Hematopoietic multipotent progenitor cell (in vitro differentiated cells): ENCODE measurements at places on chromosomes 7 and 10. TPM values are rescaled to one million over a fixed set of nuclear protein-coding genes. Genes with fewer than 3 reads are reported as not detected.
A peak's percentile ranks its signal among the peaks of the same experiment; 100 is the strongest.

INA gene
- total RNA-seq: not detected

PGAM2 gene
- total RNA-seq: 0.81 TPM

MRPS17 gene
- total RNA-seq: 11.8 TPM

CCL24 gene
- total RNA-seq: not detected

ANKRD2 gene
- total RNA-seq: not detected

INPP5A gene
- total RNA-seq: 15.9 TPM

GRCh38 chr7:50303335-50304128 lies 984 bp upstream of the IKZF1 start:
- DNase-seq: peak; percentile 51

DNA sequence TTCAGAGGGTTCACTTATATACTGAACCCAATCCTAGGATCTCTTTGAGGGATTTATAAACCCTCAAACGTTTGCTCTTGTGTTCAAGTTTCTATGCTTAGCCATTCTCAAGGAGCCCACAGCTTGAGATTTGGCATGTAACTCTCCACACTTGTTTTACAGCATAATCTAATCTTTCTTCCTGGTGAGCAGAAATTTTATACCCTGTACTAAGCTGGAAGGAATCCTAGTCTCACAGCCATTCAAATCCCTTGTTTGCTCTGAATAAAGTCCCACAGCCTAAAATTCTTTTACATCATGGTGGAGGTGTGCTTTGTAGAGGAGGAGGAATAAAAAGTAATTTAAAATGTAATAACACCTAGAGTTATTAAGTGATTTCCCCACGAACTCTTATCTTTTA lies 5.3 kb upstream of the AGR2 start:
- DNase-seq: no peak

DNA sequence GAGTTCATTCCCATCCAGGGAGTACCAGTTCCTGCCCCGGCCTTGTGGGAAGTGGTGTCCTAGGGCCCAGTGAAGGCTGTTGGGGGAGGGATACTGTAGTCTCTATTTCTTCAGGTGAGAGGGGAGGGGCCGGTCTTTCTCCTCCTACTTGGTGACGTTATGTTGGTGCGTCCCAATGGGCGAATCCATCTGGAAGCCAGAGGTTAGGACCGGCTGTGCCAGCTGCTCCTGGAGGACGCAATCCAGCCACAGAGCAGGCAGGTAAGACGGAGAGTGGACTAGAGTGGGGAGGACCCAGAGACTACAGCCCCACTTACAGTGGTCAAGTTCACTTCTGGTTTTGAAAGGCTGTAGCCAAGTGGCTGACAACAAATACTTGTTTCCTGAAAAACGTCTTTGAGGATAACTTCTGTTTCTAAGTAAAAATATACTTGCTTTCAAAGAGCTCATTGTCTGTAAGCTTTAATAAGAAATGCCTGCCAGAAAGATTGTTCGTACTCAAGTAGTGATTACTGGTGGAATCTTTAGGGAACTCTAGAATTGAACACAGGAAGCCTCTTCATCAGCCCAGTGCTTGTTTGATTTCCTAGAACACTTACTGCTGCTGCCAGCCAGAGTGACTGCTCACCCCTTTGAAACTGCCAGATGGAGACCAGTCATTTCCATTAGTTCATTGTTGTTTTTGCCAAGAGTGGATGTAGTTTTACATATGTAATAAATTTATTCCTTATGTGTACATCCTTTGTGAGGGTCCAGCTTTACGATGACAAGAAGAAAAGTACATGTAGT lies 25.4 kb downstream of the RBM33 start:
- peak; percentile 28 for DNase-seq

DNA sequence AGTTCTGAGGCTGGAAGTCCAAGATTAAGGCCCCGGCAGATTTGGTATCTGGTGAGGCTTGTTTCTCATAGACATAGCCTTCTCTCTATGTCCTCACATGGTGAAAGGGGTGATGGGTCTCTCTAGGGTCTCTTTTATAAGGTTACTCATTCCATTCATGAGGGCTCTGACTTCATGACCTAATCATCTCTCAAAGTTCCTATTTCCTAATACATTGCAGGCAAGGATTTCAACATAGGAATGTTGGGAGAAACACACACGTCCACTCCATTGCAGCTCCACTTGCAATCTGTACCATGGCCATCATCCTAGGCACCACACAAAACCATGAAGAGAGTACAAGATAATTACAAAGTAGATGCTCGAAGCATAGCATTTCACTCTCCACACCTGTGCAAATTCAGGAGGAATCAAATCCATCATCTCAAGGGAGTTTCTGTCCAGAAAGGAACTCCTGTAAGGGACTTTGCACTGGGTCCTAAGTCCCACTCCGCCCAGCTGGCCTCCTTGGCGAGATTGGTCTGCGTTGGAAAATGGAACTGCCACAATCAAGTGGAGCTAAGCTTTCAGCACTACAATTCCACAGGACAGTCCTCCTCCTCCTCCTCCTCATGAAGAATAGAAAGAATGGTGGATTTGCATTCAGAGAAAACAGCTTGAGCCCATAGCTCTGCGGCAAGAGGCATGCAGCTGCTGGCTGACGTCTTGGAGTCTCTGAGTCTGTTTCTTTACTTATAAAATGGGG lies 8.8 kb downstream of the DDC start:
- no peak for DNase-seq

GRCh38 chr10:10542477-10542876 lies 475.2 kb upstream of the CELF2 start:
- no peak for DNase-seq

DNA sequence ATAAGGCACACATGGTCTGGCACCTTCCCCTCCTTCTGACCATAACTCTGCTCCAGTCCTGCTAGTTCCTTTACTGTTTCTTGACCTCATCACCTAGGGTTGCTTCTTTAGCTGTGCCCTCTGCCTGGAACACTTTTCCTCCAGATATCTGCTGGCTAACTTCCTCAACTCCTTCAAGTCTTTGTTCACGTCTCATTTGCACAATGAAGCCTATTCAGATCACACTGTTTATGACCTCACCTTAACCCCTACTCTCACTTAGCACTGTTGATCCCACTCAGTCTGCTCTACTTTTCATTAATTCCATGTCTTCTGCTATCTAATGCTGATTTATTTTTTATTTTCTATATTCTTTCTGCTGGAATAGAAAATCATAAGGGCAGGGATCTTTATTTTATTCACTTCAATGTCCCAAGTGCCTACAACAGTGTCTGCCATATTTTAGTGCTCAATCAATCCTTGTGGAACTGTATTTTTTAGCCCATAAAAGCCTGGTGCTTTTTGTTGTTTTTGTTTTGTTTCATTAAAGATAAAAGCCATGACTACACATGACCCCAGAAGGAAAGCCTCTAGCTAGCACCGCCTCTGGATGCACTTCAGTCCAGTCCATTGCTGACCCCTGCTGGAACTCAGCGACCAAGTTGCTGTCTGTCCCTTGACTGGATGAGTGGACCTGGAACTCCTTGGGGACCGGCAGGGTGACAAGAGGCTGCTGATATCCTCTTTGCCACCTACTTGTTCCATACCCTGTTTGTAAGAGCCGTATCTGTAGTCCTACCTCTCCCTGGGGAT lies 12.3 kb downstream of the KLF14 start:
- DNase-seq: peak; percentile 37

DNA sequence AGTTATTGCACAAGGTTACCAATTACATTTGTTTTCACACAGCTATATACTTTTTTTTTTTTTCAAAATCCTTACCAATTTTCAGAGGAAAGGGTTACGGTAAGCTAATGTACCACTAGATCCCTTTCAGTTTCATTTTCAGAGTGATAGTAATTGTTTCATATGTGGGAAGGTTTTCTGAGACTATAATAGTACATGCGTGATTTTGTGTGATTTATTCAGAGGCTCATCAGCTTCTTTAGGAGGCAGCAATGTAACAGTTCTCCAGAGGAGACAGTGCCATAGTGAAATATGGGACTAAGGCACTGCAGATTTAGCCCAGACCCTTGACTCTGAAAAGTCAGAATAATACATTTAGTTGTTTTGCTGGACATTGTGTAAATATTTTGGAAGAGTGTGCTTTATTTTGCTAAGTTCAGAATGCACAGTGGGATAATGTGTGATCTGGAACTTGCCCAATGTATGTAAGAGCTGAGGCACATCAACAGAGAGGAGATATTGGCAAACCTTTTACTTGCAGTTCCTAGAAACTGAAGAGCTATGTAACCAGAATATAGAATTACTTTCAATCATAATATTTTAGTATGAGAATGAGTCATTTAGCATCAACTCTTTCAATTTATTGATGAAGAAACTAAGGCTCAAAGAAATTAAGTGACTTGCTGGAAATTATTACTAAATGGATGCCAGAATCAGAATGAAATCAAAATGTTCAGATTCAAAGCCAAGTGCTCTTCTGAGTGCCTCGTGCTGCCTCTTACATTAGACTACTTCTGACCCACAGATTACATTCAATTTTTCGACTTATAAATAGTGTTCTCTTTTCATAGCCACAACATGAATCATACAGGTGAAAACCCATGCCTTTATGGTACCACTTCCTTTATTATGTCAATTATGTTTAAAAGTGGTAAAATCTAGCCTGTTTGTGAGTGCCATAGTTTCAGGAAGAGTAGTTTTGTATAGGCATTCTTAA lies 207.7 kb upstream of the TEX47 start:
- no peak for DNase-seq

GRCh38 chr10:34155812-34156211 lies 659.3 kb downstream of the PARD3 start:
- DNase-seq: no peak

GRCh38 chr7:149849174-149849573 lies 11.0 kb downstream of the ZNF862 start:
- no peak for DNase-seq

DNA sequence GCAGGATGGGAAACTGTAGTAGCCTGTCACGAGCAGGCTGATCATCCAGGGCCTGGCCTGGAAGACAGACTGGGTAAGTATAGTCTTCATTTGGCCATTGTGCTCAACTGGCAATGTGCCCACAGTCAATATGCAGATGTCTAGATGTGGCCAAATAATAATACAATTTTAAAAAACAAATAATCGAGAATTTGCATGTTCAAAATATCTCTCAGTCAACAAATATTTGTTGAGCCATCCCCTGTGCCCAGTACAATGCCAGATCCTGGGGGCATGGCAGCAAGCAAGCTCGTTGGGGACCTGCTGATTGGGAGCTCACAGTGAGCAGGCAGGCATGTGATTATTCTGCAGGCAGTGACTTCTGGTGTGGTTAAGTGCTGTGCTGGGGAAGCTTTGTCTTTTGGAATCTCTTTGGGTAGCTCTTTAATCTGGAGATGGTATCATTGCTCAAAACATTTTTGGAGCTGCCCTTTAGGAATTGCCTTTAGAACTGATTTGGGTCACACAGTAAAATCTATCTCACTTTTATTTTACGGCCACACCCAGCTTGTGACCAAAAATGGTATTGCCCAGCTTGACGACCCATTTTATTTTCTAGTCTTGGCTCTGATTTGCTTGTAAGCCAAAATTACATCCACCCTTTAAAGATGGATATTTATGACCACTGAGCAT lies 92.2 kb downstream of the PLCE1 start:
- DNase-seq: no peak

GRCh38 chr7:27180431-27181420 lies 4.3 kb downstream of the HOXA11 start:
- no peak for DNase-seq

- DNase-seq: no peak
Observed at GRCh38 chr7:44976746-44977196, 2.0 kb downstream of the MYO1G start.

- DNase-seq: no peak
Observed at GRCh38 chr10:89121764-89122020, 85.4 kb downstream of the CH25H start.

DNA sequence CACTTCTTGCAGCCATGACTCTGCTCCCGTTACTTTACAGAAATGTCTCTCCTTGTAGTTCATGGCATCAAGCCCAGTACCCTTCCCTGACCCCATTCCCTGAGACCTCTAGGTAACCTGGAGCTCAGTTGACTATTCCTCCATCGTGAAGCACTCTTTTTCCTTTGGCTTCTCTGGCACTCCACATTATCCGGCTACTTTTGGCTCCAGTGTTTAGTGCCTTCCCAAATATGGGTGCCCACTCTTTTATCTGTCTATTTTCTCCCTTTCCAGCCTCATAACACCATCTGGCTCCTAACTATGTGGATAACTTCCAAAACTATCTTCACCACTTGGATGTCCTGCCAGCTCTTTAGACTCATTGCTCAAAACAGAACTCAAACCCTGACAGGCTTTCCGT lies 744.7 kb upstream of the GALNT17 start:
- DNase-seq: no peak

DNA sequence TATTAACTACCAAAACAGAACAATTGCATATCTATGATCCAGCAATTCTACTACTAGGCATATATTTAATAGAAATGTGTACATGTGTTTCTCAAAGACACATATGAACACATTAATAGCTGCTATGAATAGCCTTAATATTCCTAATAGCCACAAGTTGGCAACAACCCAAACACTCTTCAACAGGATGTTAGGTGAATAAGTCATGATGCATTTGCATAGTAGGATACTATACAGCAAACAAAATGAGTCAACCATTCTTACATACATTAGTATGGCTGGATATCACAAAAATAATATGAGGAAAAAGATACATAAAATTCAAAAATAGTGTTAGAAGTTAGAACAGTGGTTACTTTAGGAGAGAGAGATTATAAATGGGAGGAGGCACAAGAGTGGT lies 26.8 kb upstream of the ZNF746 start:
- no peak for DNase-seq
